ENCODE measurements at places on chromosomes 2 and 18. TPM values are rescaled to one million over a fixed set of nuclear protein-coding genes. Genes with fewer than 3 reads are reported as not detected.
A peak's percentile ranks its signal among the peaks of the same experiment; 100 is the strongest.

GRCh38 chr2:109128616-109129355, at the start of gene SH3RF3:
Gene SH3RF3 (plus strand): TSS chr2:109129205.
- peak; percentile 47 for DNase-seq

DNA sequence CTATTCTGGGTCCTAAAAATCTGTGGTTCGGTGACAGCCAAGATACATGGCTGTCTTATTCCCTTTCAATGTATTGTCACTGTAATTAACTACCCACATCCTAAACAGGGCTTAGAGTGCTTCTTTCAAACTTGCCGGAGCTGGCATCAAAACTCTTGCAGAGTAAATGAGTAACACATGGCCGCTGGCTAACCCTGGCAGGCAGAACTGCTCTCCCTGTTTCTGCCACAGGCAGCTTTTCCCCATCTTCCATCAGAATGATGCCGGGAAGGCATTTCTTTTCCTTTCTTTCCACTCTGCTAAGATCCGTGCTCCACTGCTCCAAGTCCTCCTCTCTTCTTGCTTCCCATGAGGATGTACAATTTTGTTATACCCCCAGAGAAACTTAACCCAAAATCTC, 54.8 kb upstream of the PTPRM start:
- DNase-seq = no peak

- DNase-seq = no peak
Measured at GRCh38 chr2:10441948-10442347, 6.2 kb downstream of the ODC1 start.

- no peak for DNase-seq
Measured at GRCh38 chr18:61965311-61965710, 72.5 kb upstream of the RNF152 start.

DNA sequence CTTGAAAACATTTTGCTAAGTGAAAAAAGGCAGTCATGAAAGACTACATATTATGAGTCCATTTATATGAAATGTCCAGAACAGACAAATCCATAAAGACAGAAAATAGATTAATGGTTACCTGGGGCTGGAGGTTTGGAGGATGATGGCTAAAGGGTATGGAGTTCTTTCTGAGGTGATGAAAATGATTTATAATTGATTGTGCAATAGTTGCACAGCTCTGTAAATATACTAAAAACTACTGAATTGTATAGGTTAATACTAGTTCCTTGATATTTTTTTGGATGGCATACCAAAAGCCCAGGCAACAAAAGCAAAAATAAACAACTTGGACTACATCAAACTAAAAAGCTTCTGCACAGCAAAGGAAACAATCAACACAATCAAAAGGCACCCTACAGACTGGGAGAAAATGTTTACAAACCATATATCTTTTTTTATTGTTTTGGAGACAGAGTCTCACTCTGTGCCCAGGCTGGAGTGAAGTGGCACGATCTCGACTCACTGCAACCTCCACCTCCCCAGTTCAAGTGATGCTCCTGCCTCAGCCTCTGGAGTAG, 21.5 kb downstream of the SOS1 start:
- no peak for DNase-seq

Gene CD28
- polyA plus RNA-seq = 3.2 TPM

Gene CPS1
- 2.5 TPM for polyA plus RNA-seq
